Iris pigment epithelial cell (primary cell): ENCODE measurements at places on chromosomes 3 and 15.

- no peak for DNase-seq
These were observed 91.8 kb downstream of the GOLIM4 start for GRCh38 chr3:168003911-168004310.

DNA sequence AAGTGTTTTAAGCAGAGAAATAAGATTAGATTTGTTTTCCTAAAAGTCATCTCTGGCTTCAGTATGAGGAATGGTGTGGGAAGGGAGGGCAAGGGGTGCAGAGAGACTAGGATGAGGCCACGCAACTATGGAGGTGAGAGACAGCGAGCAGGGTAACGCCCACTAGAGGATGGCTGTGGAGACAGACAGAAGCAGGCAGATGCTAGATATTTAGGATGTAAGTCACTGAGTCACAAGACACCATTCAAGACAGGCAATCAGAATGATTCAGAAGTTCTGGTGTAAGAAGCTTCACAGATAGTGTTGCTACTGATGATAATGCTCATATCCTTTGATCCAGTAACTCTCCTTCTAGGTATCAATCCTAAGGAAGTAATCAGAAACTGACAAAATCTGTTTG is 19.1 kb downstream of the HSPBAP1 start:
- DNase-seq, result peak; percentile 76

DNA sequence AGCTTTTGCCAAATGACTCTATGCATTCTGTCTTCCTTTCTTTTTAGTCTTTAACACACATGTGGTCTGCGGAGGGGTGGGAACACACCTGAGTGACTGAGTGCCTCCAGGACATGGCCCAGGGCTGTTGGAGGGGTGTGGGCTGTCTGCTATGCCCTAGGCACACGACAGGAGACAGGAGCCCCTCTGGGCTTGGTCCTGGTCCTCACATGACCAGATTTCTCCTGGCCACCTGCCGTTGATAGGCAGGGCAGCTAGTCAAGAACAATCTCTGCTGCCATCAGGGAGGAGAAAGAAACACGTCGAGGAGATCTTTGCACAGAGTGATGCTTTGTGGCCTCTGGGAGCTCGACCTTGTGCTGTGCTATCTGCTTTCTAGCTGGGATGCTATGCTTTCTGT is 176.6 kb downstream of the KLF13 start:
- no peak for DNase-seq

DNA sequence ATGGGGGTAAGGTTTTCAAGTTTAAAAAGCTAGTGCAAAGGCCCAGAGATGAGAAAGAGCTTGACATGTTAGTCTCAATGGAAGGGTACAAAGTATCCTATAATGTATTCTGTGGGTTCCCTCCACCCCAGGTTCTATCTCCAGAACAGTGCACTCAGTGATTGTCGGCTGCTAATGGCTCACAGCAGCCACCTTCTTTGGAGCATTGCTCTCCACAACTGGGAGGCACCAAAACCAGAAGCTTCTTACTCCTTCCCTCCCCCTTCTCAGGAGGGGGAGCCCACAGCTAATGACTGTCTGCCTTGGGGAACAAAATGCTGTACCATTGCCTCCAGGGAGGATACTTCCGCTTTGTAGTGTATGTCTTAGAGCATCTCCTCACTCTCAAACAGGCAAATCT is 439.4 kb upstream of the RBMS3 start:
- no peak for DNase-seq

DNA sequence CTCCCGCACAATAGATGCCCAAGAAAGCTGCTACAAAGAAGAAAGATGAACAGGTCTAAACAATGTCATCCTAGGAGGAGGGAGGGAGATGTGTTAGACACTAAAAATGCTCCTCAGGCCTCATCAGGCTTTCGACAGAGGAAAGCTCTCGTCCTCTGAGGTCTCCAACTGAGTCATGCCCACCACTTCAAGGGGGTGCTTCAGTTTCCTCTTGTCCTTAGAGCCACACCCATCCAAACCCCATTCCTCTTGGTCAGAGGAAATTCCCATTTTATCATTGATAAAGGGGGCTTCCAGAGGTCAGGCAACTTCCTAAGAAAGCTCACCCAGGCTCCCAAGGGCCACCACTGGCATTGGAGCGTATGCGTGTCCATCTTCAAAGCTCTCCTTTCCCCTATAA is 50.1 kb downstream of the HEG1 start:
- no peak for DNase-seq

DNA sequence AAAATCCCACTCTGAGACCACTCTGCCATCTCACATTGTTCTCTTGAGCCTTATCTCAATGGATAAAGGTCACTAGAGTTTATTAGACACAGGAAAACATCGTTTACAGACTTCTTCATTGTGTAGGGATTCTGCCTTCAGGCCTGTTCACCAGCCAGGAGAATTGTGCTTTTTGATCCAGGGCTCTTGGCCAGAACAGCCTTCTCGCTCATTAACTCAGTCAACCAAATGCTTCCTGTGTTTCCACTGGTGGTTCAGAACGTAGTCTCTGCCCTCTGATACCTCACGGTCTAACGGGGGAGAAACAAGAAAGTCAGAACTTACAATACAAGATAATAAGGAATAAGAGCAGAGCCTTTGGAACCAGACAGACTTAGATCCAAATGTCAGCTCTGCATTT is 54.2 kb upstream of the TSEN2 start:
- no peak for DNase-seq

GRCh38 chr15:78822514-78822913 is 11.2 kb upstream of the ADAMTS7 start:
- no peak for DNase-seq

- DNase-seq, result peak; percentile 88
These were observed 15.2 kb downstream of the ST3GAL6 start for GRCh38 chr3:98778383-98778782.
